Stimulated activated CD4-positive, alpha-beta T cell treated with anti-CD3 and anti-CD28 coated beads, TNF-alpha, amount 100 ng/mL, for 48 hours (primary cell): ENCODE measurements at places on chromosomes 16 and 17.

- no peak for DNase-seq
Measured at GRCh38 chr16:15790458-15790857, 66.4 kb downstream of the MYH11 start.

GRCh38 chr16:19522397-19522732 is 467 bp upstream of the GDE1 start:
- DNase-seq = no peak

GRCh38 chr17:34822007-34822739 is 139.1 kb downstream of the CCT6B start:
- no peak for DNase-seq

GRCh38 chr17:61389670-61390478 is 9.8 kb upstream of the TBX2 start:
- no peak for DNase-seq

GRCh38 chr17:81489012-81489997 is 23.3 kb downstream of the ACTG1 start:
- no peak for DNase-seq

DNA sequence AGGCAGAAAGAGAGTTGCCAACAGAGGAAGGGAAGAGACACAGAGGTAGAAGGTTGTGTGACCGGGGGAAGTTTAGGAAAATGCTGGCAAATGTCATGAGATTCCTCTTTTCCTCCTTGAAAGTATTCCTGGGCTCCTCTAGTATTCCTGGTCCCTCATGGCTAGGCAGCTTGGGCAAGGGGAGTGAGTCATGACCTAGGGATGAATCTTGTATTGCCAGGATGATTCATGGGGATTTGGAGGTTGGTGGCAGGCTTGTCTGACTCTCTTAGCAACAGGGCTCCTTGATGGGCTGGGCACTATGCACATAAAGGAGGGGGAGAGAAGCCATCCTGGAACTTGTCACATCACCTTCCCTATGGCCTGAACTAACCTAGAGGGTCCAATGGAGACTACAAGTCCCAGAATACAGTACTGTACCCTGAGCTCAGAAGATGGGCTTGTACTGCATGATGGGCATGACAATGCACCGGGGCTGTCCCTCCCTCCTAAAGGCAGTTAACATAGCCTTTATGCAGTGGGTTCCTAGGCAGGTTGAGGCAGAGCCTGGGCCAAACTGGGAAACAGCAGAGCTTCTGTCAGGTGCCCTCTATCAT is 2.1 kb upstream of the SEZ6 start:
- DNase-seq = no peak

GRCh38 chr17:57535249-57535966 is 209.7 kb downstream of the CCDC182 start:
- no peak for DNase-seq

GRCh38 chr17:31391496-31391949 is at the start of gene RAB11FIP4:
Gene RAB11FIP4, plus strand, starts transcription at chr17:31391675. Its CDS starts 178 bp downstream, at chr17:31391853.
- no peak for DNase-seq

- DNase-seq = peak; percentile 27
Measured at GRCh38 chr17:28896884-28897768, at the start of gene FLOT2. Gene FLOT2, minus strand, starts transcription at chr17:28897733. Its CDS starts 159 bp downstream, at chr17:28897574.

DNA sequence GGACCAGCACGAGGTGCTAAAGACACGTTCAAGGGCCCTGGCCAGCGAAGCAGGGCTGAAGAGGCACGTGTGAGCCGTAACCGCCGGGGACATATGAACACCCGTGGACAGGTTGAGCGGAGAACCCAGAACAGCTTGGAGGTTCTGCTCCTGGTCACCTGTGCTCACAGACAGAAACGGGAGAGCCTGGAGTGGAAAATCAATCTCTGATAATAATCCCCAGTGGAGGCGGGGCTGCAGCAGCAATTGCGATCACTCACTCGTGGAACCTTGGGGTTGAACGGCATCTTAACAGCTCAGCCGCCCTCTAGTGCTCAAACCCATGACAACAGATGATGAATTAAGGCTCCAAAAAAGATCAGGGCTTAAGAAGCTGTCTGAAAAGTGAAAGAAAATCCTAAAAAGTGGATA is 25.6 kb downstream of the WIPI1 start:
- no peak for DNase-seq

DNA sequence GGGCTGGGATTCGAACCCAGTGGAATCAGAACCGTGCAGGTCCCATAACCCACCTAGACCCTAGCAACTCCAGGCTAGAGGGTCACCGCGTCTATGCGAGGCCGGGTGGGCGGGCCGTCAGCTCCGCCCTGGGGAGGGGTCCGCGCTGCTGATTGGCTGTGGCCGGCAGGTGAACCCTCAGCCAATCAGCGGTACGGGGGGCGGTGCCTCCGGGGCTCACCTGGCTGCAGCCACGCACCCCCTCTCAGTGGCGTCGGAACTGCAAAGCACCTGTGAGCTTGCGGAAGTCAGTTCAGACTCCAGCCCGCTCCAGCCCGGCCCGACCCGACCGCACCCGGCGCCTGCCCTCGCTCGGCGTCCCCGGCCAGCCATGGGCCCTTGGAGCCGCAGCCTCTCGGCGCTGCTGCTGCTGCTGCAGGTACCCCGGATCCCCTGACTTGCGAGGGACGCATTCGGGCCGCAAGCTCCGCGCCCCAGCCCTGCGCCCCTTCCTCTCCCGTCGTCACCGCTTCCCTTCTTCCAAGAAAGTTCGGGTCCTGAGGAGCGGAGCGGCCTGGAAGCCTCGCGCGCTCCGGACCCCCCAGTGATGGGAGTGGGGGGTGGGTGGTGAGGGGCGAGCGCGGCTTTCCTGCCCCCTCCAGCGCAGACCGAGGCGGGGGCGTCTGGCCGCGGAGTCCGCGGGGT is at the start of gene CDH1:
Gene CDH1, plus strand, starts transcription at position 247 of the 684 bp plus-strand sequence. Its CDS starts 124 bp downstream, at position 371.
- no peak for DNase-seq

GRCh38 chr16:64926476-64926875 is 195.4 kb downstream of the CDH11 start:
- DNase-seq = no peak

GRCh38 chr17:27550974-27551505 is 79.9 kb upstream of the LGALS9 start:
- DNase-seq = no peak

DNA sequence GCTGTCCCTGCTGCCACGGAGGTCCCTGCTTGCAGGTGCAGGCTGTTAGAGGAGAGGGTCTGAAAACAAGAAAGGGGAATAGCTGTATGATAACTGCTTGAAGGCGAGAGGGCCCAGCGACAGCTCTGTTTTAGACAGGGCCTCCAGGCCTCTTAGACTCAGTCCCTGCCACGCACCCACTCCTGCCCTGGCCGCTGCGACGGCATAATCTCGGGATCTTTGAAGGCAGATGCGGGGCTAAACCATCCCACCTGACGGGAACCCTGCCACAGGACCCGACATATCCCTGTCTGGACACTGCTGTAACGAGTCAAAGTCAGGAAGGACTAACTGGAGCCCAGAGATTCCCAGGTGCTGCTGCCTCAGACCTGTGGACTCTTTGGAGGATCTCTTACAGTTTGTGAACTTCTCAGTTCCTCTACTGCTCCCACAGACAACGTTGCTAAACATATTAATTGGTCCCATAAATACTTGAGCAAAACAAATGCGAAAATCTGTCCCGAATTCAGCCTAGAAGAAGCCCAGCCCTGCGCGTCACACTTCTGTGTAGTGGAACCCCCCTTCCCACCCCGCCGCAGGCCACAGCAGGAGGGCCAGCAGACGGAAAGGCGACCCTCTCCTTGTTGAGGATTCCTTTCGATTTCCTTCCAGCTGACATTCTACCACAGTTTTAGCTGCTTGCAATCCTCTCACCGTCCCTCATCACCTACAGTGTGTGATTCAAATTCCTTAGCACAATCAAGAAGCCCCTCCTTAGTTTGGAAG is 998 bp upstream of the TMEM11 start:
- DNase-seq = no peak

GRCh38 chr16:27366687-27367460 is 35.1 kb upstream of the IL21R start:
- no peak for DNase-seq

GRCh38 chr17:30831663-30832437 is at the start of gene ATAD5:
Gene ATAD5, plus strand, starts transcription at chr17:30831966. Its CDS starts 382 bp downstream, at chr17:30832348.
- peak; percentile 80 for DNase-seq

DNA sequence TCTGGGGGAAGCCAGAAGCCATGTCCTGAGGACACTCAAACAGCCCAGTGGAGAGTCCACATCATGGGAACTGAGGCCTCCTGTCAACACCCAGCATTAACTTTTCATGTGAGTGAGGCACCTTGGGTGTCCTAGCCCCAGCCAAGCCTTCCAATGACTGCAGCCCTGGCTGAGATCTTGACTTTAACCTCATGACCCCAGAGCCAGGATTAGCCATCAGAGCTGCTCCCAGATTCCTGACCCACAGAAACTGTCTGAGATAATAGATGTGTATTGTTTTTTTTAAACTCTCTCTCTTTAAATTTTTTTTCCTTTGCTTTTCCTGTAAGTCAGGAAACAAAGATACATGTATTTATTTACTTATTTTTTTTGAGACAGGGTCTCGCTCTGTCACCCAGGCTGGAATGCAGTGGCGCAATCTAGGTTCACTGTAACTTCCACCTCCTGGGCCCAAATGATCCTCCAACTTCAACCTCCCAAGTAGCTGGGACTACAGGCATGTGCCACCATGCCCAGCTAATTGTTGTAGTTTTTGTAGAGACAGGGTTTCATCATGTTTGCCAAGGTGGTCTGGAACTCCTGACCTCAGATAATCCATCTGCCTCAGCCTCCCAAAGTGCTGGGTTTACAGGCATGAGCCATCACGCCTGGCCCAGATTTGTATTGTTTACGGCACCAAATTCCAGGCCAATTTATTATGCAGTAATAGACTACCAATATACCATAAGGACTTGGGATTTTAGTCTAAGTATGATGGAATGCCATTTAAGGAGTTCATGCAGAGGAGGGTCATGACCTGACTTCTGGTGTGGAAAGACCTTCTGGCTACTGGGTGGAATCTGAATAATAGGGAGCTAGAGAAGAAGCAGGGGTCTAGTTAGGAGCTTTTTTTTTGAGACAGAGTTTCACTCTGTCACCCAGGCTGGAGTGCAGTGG is 14.0 kb upstream of the TMEM94 start:
- DNase-seq = no peak

DNA sequence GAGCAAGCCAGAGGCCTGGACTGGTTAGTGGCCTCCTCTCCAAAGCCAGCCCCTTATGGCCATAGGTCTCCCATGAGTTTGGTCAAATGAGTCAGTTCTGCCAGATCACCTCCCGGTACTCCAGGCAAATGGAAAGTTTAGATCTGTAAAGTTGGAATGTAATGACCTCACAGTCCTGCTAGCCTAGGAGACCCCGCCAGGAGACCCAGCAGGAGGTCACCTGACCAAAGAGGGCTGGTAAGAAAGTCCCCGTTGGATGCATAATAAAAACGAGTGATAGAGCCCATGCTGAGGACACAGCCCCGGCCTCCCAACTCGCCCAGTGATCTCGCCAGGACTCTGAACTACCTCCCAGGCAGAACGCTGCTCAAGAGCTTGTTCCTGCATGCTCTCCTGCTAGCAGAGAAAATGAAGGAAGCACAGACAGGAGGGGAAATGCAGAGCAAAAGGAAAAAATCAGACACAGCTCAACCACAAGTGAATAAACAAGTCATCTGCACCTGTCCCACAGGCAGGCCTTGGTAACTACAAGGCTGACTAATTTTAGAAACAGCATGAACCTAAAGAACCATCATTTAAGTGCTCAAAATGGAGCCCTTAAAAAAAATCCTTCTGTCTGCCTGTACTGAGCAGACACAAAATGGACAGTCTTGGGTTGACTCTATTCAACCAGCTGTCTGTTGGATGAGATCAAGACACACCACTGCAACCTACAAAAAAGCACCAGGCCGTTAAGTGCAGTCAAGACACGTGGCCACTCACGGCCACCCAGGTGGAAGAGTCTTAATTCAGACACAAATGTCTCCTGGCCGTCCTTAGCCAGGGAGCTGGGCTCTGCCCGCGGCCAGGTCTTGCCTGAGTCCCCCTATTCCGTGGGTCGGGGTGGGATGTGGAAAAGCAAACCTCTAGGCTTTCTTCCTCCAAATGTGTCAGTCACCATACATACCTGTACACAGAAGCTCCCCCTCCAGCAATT is 9.2 kb downstream of the CDIP1 start:
- no peak for DNase-seq

DNA sequence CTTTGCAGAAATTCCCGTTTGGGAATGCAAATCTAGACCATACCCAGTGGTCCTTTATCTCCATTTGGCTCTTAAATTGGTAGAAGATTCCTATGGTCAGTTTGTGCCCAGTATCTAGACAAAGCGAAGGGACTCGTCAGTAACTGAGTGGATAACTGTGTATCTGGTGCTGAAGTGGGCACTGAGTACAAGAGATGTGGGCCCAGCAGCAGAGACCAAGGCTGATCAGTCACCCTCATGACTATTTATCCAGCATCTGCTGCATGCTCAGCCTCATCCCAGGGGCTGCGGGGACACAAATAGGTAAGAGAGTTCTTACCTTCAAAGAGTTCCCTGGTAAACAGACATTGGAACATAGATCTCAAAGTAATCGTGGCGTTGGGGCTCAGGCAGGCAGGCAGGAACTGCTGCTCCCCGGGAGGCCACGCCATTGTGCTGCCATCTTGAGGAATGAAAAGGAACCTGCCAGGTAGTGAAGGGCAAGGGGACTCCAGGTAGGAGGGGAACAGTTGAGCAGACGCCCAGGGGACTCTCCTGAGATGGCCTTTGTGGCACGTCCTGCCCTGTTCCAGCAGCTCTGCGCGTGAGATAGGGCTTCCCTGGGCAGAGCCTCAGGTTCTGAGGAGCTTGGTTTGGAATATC is 10.3 kb downstream of the NT5M start:
- peak; percentile 50 for DNase-seq

DNA sequence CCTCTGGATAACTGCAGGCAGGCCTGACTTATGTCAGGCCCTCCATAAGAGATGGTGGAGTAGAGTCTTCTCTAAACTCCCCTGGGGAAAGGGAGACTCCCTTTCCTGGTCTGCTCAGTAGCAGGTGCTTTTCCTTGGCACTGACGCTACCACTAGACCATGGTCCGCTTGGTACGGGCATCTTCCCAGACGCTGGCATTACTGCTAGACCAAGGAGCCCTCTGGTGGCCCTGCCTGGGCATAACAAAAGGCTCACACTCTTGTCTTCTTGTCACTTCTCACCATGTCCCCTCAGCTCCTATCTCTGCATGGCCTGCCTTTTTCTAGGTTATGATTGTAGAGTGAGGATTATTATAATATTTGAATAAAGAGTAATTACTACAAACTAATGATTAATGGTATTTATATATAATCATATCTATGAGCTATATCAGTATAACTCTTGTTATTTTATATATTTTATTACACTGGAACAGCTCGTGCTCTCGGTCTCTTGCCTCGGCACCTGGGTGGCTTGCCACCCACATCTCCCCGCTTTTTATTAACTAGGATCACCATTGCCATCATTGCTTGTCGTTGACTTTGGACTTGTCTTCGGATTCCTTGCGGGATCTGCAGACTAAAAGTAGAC is 59.8 kb upstream of the ARL4D start:
- DNase-seq = peak; percentile 51

- DNase-seq = no peak
Measured at GRCh38 chr17:2635241-2635640, 41.8 kb downstream of the PAFAH1B1 start.

- DNase-seq = no peak
Measured at GRCh38 chr17:18116078-18116477, 7.5 kb downstream of the MYO15A start.

GRCh38 chr16:65981057-65981456 is 385.4 kb upstream of the CDH5 start:
- no peak for DNase-seq

GRCh38 chr16:4383591-4384444 is 12.2 kb downstream of the VASN start:
- DNase-seq = no peak

- no peak for DNase-seq
Measured at GRCh38 chr17:50638966-50639713, 4.5 kb downstream of the ABCC3 start.

- DNase-seq = no peak
Measured at GRCh38 chr17:72587156-72587555, 466.3 kb downstream of the SOX9 start.

- no peak for DNase-seq
Measured at GRCh38 chr16:89144681-89145080, 26.9 kb upstream of the CDH15 start.
